Foreskin melanocyte (primary cell): ENCODE measurements at places on chromosomes 7 and 10.
A peak's percentile ranks its signal among the peaks of the same experiment; 100 is the strongest.

DNA sequence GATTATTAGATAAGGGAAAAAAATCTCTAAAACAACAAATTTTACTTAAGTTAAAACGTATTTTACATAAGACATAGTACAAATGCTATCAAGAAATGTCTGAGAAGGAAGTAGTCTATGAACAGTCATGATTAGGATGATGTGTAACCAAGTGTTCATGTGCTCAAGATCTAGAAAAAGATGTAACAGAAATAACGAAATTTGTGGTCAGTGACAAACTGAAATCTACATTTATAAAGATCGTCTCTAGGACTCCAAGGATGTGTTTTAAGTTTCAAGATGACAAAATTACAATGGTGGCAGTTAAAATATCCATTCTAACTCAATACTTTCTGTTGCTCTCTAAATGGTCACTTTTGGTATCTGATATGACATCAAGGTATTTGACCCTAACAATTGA is 17.2 kb downstream of the PPP3CB start:
- DNase-seq = no peak

GRCh38 chr7:63112764-63113712 is 885.6 kb upstream of the ZNF722 start:
- DNase-seq = no peak

- DNase-seq = no peak
Observed at GRCh38 chr10:11682851-11683250, 59.3 kb upstream of the ECHDC3 start.

DNA sequence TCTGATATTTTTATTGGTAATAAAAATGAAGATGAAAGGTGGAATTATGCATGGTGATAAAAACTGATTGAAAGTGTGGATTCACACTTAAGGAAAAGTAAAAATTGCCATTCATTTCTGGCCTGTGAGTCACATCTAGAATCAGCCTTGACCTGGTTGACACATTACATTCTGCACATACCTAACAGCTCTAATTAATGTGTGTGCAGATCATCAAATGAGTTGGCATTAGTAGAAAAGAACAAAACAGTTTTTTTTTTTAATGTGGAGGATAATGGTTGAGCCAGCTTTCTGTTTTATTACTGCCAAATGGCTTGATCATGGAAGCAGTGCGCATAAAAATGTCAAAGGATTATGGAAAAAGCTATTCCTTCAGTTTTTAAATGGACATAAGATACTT is 142.6 kb upstream of the TMEM196 start:
- DNase-seq = no peak

GRCh38 chr7:150949564-150949963 is 28.6 kb downstream of the KCNH2 start:
- peak; percentile 14 for DNase-seq

- no peak for DNase-seq
Observed at GRCh38 chr7:33901847-33902246, 3.5 kb upstream of the BMPER start.

GRCh38 chr7:37848297-37848696 is at the start of gene NME8:
Gene NME8, plus strand, starts transcription at chr7:37848597. Its CDS starts 1,670 bp downstream, at chr7:37850267.
- DNase-seq = no peak

- DNase-seq = peak; percentile 88
Observed at GRCh38 chr10:124676416-124677062, 67.6 kb downstream of the FAM53B start.

DNA sequence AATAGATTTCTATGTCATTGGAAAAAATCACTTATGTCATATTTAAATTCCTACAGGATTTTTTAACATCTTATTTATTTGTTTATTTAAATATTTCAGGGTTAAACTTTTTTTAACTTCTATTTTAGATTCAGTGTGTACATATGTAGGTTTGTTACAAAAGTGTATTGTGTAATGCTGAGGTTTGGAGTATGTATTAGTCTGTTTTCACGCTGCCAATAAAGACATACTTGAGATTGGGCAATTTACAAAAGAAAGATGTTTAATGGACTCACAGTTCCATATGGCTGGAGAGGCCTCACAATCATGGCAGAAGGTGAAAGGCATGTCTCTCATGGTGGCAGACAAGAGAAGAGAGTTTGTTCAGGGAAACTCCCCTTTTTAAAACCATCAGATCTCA is 65.4 kb downstream of the MGAM2 start:
- DNase-seq = no peak

DNA sequence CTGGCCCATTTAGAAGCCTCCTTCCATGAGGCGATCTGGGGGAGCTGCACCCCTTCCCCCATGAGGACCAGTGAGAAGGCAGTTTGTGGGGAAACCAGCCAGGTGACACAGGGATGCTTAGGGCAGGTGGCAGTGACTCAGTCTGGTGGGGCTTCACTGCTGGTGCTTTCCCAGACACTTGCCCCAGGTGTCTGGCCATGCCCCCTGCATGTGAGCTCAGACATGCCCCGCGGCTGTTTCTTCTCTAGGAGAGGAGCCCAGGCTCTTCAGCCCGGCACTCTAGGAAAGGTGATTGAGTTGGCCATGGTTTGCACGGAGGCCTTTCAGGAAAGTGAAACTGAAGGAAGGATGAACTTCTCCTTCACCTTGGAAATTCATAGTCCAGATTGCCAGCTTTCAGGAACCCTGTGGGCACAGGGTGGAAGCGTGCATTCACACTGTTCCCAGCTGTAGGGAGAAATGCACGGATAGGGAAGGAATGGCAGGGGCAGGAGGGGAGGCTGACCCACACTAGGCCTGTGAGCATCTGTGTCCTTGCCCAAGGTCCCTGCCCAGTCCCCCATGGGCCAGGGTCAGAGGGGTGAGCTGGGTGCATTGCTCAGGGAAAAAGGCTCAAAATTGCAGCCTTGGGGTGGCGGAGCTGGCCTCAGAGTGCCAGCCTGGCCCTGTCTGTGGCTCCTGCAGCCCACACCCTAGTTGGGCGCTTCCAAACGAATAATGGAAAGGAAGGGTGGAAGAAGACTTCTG is 359.1 kb downstream of the GLRX3 start:
- DNase-seq = no peak

DNA sequence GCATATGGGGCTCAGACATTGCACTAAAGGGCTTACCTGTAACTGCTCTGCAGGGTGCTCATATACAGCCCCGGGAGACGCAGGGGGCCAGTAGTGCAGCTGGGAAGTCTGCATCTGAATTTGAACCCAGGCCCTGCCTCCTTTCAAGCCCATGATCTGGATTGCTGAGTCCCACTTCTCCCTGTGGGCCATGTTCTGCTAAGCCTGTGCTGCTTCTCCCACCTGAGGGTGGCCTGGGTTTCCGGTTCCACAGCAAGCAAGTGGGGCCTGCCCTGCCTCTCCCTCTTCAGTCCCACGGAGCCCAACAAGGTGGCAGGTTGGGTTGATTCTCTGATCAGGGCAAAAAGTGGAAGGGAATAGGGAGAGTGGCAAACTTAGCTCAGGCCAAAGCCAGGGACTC is 56.6 kb upstream of the GDF10 start:
- no peak for DNase-seq

DNA sequence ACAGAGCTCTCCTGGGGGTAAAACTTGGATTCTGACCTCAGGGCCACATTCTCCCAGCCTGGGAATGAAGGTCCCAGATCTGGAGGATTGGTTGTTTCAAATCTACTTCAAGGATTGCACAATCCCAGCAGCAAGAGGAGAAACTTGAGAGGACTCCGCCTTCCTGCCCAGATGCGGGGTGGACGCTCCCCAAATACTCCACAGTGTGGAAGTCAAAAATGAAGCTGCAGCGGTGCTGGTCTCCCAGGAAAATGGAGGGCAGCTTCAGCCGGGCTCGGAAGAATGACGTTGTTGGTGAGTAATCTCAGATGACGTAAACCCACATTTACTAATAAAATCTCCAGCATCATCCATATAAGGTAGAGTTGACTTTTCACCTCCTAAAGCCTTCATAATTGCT is 31.5 kb upstream of the PPP2R2D start:
- no peak for DNase-seq

- no peak for DNase-seq
Observed at GRCh38 chr7:18292584-18292983, 203.0 kb upstream of the HDAC9 start.

DNA sequence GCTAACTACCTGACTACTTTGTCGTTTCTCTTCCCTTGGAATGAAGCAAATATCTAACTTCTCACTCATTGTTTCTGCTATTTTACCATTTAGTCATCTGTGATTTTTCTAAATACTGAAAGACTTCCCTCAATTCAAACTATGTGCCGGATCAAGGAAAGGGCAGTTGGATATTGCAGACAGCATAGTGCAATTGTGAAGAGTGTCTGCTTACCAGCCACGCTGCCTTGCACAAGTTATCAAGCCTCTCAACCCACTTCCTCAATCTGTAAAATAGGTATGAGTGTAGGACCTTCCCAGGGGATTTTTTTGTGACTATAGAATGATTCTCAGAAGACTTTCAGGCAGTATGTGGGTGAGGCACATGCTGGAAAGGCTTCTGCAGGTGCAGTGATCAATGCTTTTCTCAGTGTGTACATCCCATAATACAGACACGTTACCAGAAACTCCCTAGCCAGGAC is 54.3 kb downstream of the EGFR start:
- DNase-seq = no peak

GRCh38 chr10:133088179-133088955 is 643 bp downstream of the ADGRA1 start:
- DNase-seq = no peak

GRCh38 chr7:92010215-92010614 is 69.6 kb downstream of the AKAP9 start:
- peak; percentile 35 for DNase-seq

DNA sequence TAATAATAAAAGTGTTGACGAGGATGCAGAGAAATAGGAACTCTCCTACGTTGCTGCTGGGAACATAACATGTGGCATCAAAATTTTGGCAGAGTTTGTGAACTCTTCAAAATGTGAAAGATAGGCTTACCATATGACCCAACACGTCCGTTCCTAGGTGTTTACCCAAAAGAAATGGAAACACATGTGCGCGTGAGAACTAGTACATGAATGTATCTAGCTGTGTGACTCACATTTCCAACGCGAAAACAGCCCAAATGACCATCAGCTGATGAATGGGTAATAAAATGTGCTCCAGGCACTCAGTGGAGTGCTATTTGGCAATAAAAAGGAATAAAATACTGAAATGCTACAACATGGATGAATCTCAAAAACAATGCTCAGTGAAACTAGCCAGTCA is 10.4 kb upstream of the ELFN1 start:
- DNase-seq = peak; percentile 68

DNA sequence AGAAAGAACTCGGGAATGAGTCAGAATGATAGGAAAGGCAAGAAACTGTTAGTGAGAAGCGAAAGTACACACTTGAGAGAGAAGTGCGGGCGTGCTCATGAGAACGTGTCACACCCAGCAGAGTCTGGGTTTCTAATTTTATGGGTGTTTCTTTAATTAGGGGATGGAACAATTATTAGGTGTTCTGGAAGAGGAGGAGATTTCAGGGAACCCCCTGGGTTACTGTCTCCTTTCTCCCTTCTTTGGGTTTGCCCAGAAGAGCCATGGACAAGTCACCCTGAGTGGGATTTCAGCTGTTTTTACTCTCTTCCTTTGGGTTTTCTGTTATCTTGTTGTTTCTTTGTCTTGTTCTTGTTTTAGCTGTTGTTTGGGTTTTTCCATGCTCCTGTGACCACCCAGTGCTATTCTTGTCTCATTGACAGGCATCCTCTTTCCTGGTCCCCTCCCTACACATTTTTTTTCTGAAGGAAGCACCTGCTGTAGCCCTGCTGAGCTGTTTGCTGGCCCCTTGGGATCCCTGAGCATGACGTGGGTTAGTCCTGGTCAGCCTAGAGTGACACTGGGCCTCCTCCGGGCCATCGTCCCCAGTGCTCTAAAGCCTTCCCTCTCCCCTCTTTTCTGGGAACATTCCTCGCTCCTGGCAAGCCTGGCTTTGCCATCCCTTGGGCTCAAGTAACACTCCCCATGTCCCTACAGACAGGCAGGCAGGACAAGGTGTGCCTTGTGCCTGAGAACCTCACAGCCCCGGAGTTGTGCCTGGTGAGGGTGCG is 3.5 kb downstream of the SH2D4B start:
- no peak for DNase-seq

DNA sequence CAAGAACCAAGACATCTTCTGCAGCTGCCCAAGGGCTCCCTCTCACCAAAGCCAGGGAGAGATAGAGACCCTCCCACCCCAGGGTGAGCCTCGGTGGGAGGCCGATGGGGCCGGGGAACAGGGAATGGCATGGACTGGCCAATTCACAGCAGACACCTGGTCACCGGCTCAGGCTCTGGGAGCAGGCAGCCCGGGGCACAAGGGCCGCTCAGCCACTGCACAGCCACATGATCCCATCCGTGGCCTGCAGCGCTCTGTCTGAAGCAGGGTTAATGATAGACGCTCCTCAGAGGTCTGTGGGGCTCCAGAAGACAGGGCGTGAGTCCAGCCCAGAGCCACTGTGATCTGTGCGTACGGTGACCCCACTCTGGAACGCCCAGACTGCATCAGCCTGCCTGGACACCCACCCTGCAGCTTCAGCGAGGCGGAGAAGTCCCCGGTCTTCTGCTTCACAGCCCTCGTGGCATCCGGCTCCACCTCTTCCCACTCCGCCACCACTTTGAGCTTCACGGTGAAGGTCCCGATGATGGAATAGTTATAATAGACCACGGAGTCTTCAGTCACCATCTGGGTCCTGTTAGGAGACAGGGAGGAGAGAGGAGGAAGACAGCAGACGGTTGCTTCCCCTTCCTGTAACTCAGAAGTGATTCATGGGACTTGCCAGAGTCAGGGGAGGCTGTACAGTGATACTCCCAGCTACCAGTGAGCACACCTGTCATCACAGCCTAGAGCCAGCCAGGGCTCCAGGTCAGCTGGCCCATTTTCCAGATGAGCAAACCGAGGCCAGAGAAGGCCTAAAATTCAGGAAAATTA is 14.0 kb downstream of the TMEM130 start:
- DNase-seq = no peak

DNA sequence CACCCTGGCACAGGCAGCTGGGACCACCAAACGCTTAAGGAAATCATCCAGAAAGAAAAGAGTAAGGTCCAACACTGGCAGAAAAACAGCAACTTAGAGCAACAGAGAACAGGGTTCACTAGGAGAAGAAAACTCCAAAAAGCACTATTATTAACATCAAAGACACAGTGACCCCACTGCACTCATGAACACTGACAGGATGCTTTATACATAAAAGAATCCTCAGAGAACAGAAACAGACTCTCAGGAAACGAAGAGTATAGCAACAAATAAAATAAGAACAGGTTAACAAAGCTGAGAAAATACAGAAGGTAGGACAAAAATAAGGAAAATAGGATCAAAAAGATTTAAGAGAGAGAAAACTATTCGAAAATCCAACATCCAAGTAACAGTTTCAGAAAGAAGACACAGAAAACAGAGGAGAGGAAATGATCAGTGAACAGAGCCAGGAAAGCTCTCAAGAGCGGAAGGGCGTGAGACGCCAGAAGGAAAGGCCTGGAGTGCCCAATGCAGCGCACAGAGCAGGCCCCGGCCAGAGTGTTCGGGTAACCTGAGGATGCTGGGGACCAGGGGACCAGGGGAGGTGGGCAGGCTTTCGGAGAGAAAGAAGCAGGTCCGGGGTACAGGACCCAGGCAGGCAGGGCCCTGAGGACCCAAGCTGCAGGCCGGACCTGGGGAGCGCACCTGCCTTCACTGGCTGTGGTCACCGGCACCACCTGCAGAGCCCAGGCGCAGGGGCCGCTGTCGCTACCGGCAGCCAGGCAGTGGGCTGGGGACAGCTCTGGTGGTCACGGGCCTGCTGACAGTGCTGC is 258.2 kb downstream of the MAD1L1 start:
- DNase-seq = no peak
